Hair follicular keratinocyte (primary cell): ENCODE measurements at places on chromosomes 2 and 18. TPM values are rescaled to one million over a fixed set of nuclear protein-coding genes. Genes with fewer than 3 reads are reported as not detected.

The IL36RN gene
- 0.15 and 1.0 TPM in 2 replicates for total RNA-seq

The GPBAR1 gene
- not detected in 2 replicates for total RNA-seq

The C2orf74 gene
- total RNA-seq: 8.7 and 13.7 TPM in 2 replicates

The CRYGD gene
- total RNA-seq: not detected in 2 replicates

The RTP5 gene
- not detected in 2 replicates for total RNA-seq

The VAMP5 gene
- 1.4 and 3.0 TPM in 2 replicates for total RNA-seq

The REG1B gene
- total RNA-seq: not detected in 2 replicates

The SLC14A1 gene
- total RNA-seq: not detected in 2 replicates

The LDLRAD4 gene
- not detected in 2 replicates for total RNA-seq

The HTR2B gene
- not detected in 2 replicates for total RNA-seq

The UCN gene
- 0.23 and 2.1 TPM in 2 replicates for total RNA-seq

The ZEB2 gene
- total RNA-seq: 0.23 TPM in 1 of 2 replicates, not detected in the other

The IKZF2 gene
- 2.4 and 7.0 TPM in 2 replicates for total RNA-seq

The ATP6V1B1 gene
- total RNA-seq: not detected in 2 replicates

The ARHGEF33 gene
- total RNA-seq: 0.08 TPM in 1 of 2 replicates, not detected in the other

The RSAD2 gene
- total RNA-seq: not detected in 2 replicates

The SLC4A3 gene
- 11.7 and 13.7 TPM in 2 replicates for total RNA-seq

The ZAP70 gene
- not detected in 2 replicates for total RNA-seq

The COL6A3 gene
- total RNA-seq: 3.2 and 23.8 TPM in 2 replicates

The PAX8 gene
- total RNA-seq: 3.5 and 3.7 TPM in 2 replicates

The TGFA gene
- 107 and 194 TPM in 2 replicates for total RNA-seq

The TMEM247 gene
- not detected in 2 replicates for total RNA-seq

The TUBB8B gene
- 0.55 TPM in 1 of 2 replicates, not detected in the other for total RNA-seq

The TCF7L1 gene
- 1.4 and 2.0 TPM in 2 replicates for total RNA-seq

The NPPC gene
- not detected in 2 replicates for total RNA-seq

The GAL3ST2 gene
- not detected in 2 replicates for total RNA-seq

The ASPRV1 gene
- 0.19 and 0.62 TPM in 2 replicates for total RNA-seq

The CHRND gene
- total RNA-seq: not detected in 2 replicates

The SRD5A2 gene
- not detected in 2 replicates for total RNA-seq

The LRP1B gene
- under 0.01 TPM in 1 of 2 replicates, not detected in the other for total RNA-seq
